ENCODE measurements at places on chromosomes 3 and 15.
A peak's percentile ranks its signal among the peaks of the same experiment; 100 is the strongest.

- DNase-seq, result no peak
Measured at GRCh38 chr15:94335616-94336015, 104.3 kb downstream of the MCTP2 start.

GRCh38 chr3:46049093-46049492 lies 21.8 kb upstream of the XCR1 start:
- no peak for DNase-seq

- no peak for DNase-seq
Measured at GRCh38 chr3:33980252-33980651, 181.8 kb downstream of the PDCD6IP start.

GRCh38 chr15:57684491-57685151 lies 21.9 kb upstream of the POLR2M start:
- peak; percentile 2 for DNase-seq

- no peak for DNase-seq
Measured at GRCh38 chr3:13559764-13560525, 11.0 kb downstream of the FBLN2 start.

GRCh38 chr3:4943549-4943948 lies 35.7 kb upstream of the BHLHE40 start:
- DNase-seq, result no peak

DNA sequence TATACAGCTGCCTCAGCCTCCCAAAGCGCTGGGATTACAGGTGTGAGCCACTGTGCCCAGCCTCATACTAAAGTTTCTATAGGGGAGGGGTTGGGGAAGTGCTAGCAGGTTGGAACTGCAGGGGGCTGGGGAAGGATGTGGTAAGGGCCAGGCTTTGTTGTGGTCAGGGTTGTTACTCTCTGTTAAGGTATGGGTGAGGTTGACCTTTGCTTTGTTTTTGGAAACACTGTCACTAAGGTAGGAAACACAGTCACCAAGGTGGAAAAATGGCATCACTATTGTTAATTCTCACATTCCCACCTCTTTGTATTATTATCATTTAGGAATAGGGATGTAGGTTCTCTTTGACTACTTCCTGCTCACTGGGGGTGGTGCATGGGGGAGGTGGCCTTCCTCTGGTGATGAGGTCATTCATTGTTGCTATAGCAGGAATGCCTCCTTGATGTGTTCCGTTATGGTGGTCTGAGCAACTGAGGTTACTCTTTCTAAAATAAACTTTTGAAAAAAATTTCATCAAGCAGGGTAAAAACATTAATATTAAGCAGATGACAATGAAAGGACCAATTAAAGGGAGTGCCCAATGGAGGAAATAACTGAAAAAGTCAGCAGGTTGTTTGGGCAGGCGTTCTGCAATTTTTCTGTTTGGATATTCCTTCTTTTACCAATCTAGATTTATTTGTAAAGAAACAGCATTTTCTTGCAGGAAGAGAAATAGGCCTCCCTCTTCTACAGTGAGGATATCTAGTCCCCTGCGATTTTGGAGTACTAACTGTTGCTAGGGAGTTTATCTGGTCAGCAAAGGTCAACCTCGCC lies 150.5 kb downstream of the WDR76 start:
- DNase-seq, result no peak

DNA sequence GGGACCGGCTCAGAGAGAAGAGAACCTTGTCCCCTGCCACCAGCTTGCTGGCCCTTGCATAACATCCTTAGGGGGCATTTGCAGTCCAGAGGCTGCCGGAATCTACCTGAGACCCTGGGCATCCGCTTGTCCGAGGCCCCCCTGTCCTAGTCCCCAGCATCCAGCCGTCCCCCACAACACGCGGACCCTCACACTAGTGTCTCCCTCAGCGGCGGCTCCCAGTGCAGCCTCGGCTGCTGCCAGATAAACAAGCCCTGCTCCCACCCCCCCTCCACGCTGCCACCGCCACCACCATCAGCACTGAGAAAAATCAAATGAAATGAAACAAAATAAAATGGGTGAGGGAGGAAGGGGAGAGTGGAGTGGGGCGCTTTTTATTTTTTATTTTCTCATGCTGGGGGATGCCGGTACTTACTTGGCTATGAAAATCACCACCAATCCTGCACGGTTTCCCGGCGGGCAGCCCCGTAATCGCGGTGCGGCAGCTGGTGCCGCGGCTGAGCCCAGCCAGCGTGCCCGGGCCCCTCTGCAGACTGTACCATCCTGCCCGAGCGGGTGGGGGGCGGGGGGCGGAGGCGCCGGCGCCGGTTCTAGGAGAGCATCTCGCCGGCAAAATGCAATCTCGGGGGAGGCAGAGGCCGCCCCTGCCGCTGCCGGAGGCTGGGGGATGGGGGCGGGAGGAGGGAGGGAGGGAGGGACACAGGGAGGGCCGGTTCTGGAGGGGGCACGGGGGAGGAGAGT lies at the start of gene ATP2B2:
TSS of gene ATP2B2 (minus strand) at position 537 of the 741 bp plus-strand sequence. CDS start 56,043 bp downstream, outside the sequence.
- peak; percentile 22 for DNase-seq

DNA sequence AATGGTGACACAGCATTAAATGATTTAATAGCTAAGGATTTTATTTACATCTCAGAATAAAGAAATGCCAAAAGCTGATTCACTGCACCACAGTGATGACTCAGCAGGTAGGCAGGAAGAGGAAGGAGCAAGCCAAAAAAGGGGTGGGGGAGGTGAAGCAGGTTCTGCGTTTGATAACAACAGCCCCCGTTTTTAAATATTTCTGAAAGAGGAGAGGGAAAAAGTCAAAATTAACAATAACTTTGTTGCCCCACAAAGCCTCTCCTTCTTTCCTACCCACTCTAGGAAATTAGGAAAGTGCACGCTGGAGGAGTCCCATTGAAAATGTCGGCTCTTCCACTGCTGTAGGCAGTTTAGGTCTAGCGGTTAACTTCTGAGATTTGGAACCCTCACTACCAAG lies 9.9 kb upstream of the CCDC54 start:
- no peak for DNase-seq

GRCh38 chr3:25025236-25025635 lies 402.8 kb upstream of the RARB start:
- no peak for DNase-seq

DNA sequence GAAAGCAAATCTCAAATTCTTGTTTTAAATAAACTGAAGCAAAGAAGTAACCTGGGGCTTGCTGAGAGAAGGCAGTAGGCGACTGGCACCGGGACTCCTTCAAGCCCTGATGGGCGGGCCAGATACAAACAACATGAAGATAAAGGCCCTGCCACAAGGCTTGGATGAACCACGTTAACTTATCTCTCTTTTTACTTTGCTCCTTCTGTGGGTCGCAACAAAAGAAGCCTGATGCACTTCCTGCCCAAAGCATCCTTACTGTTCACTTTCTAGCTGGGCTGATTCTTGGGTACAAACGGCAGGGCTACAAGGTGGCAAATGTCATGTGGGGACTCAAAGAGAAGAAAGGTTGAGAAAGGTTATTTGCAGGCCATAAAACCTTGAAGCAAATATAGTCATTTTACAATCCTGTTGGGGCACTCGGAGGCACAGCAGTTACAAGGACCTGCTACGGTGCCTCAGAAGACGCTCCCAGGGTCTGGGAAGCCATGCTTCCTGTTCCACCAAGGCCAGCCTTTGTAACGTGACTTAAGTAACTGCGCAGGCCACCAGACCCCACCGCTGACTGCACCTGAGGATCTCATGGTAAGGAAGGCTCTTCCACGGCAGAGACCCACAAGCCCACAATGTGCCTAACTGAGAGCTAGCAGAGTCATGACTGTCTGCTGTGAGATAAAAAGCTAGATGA lies 71.1 kb downstream of the CHSY1 start:
- DNase-seq, result no peak

DNA sequence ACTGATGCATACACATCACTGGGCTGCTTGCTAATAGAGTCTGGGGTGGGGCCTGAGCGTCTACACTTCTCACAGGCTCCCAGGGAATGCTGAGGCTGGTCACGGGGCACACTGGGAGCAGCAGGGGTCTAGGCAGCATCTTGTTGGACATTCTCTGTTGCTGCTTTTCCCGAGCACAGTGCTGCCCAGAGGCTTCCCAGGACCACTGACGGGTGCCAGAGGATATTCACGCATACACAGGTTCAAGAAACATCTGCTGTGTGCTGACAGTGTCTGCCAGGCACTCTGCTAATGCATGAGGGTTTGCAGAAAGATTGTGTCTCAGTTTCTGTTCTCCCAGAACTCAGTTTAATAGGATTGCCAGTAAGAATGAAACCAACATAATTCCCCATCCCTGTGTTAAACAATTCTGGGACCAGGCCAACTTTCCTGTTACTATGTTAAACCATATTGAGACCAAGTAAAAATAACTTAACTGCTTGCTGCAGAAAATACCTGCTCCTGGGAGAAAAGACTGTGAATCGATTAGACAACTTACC lies 23.9 kb upstream of the BCL2L10 start:
- DNase-seq, result no peak

GRCh38 chr3:170701696-170702678 lies 116.1 kb upstream of the SLC7A14 start:
- no peak for DNase-seq

DNA sequence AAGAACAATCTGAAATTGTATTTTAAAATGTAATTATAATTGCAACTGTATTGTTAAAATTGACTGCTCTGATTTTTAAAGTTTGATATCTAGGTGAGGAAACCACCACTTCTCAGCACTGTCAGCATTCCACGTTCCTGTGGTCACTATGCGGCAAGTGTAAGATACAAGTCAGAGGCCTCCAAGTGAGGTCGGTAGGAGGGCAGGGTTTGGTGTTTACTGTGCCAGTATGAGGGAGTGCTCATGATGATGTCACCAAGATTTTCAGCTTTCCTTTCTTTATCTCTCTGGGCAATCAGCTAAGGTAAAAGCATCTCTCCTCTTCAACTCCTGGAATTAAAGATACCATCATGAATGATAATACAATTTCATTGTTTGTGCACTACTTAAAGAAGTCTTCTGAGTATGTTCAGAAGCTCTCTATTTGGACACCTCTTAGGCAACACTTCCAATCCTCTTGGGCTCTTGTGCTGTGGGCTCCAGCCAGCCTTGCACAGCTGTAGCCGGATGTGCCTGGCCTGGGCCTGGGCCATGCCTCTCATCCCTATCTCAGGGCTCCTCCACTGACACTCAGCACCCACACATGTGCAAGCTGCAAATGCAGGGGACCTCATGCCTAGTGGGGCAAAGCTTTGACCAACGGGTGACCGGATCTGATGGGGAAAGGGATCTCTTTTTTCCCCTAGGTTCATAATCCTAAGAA lies 42.9 kb downstream of the CCR3 start:
- DNase-seq, result no peak

DNA sequence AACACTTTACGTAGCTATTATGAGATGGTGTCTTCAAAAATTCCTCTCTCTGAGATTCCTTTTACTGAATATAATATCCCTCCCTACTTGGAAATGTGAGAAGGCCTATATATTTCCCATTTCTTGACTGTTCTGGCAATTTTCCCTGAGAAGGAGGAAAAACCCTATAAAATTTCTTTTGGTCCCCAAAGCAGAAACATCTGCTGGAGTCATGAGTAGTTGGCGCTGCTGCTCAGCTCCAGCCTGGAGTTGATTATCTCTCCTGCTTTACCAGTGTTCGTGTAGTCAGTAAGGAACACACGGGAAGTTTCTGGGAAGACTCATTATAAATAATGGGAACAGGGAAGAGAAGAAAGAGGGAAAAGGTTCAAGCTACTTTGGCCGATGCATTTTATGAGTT lies 680.1 kb downstream of the EPHA3 start:
- DNase-seq, result no peak

DNA sequence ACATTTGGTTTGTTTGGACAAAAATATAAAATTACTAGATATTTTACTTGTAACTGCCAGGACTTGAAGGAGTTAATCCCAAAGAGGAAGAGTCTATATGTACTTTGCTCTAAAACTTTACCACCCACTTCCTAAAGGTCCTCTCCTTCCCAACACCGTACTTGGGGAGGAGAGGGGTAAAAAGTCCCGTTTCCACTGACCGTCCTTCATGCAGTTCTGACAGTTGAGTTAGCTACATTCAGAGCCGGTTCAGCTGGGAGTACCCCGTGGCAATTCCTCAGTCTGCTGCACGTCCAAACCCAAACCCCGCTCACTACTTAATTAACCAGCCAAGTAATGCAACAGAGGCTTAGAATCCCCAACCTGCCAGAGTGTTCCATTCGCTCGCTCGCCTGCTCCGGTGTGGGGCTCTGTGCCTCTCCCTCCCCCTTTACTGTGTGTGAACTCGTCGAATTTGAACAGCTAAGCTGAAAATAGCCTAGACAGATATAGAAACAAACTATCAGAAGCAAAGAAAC lies 519.7 kb downstream of the FOXP1 start:
- peak; percentile 75 for DNase-seq

- DNase-seq, result no peak
Measured at GRCh38 chr3:71759401-71759800, 5.7 kb downstream of the GPR27 start.

DNA sequence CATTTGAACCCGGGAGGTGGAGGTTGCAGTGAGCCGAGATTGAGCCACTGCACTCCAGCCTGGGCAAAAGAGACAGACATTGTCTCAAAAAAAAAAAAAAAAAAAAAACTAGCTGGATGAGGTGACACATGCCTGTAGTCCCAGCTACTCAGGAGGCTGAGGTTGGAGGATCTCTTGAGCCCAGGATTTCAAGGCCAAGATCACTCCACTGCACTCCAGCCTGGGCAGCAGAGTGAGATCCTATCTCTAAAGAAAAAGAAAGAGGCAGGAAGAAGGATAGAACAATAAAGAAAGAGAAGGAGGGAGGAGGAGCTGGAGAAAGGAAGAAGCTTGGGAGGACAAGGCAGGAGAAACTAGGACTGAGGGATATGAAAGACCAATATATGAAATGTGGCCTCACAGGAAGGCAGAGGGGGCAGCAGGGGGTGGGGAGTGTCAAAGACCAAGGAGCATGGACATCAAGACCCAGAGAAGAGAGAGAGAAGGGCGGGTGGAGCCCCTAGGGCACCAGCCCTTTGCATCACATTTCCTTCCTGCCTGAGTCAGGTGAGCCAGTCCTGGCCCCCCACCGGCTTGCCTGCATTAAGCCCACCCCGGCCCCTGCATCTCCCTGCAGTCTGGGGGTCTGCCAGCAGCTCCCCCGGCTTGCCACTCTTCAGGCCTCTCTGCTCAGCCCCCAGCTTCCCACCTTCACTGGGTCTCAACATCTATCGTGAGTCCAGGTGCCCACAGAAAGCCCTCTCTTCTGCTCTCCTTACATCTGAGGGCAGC lies 11.5 kb downstream of the IGDCC3 start:
- no peak for DNase-seq

DNA sequence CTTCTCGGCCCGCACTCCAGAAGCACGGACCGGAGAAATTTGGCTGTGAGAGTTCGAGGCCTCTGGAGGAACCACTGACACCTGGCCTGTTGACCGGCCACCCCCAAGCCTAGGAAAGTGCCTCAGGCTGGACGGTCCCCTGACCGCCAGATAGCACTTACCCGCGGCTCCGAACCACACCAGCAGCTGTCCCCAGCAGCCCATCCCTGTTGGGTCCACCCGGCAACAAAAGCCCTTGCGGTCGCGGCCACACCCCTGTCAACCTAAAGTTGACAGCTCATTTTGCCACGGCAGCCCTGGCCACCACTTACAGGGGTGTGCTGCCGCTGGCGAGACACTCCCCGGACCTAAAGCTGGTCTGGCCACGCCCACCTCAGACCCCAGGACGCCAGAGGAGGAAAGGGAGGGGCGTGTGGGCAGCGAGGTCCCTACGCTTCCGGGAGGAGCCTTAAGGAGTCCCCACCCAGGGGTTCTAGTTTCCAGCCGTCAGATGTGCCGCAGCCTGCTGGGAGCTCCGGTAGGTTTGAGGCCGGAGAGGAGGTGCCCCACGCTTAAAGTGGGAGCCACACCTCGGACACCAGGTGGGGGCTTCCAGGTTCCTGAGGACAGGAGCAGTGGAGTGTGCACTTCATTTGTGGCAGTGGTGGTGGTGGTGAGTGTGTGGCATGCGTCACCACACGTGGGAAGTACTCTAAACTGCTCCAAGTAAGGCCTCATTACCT lies at the start of gene LTK:
TSS of gene LTK (minus strand) at position 322 of the 722 bp plus-strand sequence. CDS start at position 204, 118 bp downstream.
- DNase-seq, result no peak

GRCh38 chr15:45429941-45430792 lies 51.8 kb upstream of the GATM start:
- no peak for DNase-seq
